ENCODE measurements at places on chromosomes 4 and X. TPM values are rescaled to one million over a fixed set of nuclear protein-coding genes. Genes with fewer than 3 reads are reported as not detected.

DNA sequence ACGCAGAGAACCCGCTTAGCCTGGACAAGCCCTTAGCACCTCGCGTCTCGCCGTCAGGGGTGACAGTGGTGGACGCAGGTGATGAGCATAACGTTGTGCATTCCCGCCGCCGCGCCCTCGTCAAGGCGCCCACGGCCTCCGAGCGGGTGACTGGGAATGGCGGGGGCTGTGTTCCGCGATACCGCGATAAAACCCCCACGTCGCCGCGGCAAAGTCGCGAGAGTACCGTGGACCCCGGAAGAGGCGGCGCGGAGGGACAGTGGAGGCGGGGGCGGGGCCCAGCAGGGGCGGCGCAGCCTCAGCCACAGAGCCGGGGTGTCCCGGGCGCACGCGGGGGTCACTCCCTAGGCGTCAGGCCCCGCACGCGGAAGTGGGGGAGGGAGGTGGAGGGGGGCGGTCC, 53.8 kb downstream of the ZFYVE28 start:
- H3K36me3 ChIP-seq: no peaks in the 10 kb centered on the region
- peak overlapping the region; percentile 43 for H3K4me3 ChIP-seq
- no peaks in the 10 kb centered on the region for H3K27me3 ChIP-seq
- H3K4me1 ChIP-seq: peaks cover 15% of the 10 kb centered on the region
- peak overlapping the region; percentile 67 for H3K27ac ChIP-seq
- DNase-seq: peak; percentile 29

Gene SFRP2
- total RNA-seq: 2.8 TPM

GRCh38 chr4:124433500-124433899, 279.0 kb downstream of the ANKRD50 start:
- no peaks in the 10 kb centered on the region for H3K27me3 ChIP-seq
- DNase-seq: no peak
- no peak overlapping the region for H3K27ac ChIP-seq

- no peaks in the 10 kb centered on the region for H3K27me3 ChIP-seq
- DNase-seq: no peak
- H3K27ac ChIP-seq: no peak overlapping the region
- no peaks in the 10 kb centered on the region for H3K4me1 ChIP-seq
- no peaks in the 10 kb centered on the region for H3K36me3 ChIP-seq
- no peak overlapping the region for H3K4me3 ChIP-seq
These were observed 20.1 kb upstream of the SASH3 start for GRCh38 chrX:129759576-129760061.

Measured in pancreas (tissue), 10 donors.